Activated CD8-positive, alpha-beta T cell treated with anti-CD3 and anti-CD28 coated beads for 36 hours (primary cell): ENCODE measurements at places on chromosomes 6 and 20. TPM values are rescaled to one million over a fixed set of nuclear protein-coding genes. Genes with fewer than 3 reads are reported as not detected.

The PKIB gene
- 0.90 TPM for total RNA-seq

The MICAL1 gene
- 17.7 TPM for total RNA-seq

The PRDM13 gene
- total RNA-seq = not detected

DNA sequence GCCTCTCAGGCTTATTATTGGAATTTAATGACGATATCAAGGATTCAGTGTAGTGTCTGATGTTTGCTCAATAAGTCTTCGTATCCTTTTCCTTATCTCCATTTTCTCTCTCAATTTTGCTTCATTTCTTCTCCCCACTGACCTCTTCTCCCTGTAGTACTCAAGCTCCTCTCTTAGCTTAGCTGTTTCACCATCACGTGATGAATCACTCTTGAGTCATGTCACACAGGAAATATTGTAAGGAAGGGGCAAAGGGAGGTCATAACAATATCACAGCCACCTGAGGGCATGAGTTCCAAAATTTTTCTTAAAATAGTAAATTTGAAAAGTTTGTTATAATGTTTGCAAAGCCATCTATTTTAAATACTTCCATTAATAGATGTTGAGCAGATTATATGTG is 392.2 kb upstream of the MARCKS start:
- no peaks in the 10 kb centered on the region for H3K36me3 ChIP-seq
- no peaks in the 10 kb centered on the region for H3K4me1 ChIP-seq
- H3K27me3 ChIP-seq = no peaks in the 10 kb centered on the region
- no peak for DNase-seq

DNA sequence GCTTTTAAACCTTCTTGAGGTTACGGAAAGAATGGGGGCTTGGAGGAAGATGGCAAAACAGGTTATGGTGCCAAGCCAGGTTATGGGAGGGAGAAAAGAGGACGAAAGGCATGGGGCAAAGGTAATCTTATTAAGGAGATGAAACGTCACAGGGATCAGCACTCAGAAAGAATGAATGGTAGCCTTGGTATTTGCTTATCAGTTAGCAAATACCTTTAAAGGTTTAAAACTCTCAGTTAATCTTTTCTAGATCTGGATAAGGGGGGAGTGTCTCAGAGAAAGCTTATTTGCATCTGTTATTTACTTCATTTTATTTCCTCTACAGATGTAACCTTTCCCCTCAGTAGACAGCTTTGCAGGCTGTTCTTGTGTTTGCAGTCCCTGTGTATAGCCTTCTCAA is 55.5 kb upstream of the EEF1E1 start:
- peaks cover 16% of the 10 kb centered on the region for H3K27me3 ChIP-seq
- no peak for DNase-seq
